ENCODE measurements at places on chromosomes 5 and 9.

DNA sequence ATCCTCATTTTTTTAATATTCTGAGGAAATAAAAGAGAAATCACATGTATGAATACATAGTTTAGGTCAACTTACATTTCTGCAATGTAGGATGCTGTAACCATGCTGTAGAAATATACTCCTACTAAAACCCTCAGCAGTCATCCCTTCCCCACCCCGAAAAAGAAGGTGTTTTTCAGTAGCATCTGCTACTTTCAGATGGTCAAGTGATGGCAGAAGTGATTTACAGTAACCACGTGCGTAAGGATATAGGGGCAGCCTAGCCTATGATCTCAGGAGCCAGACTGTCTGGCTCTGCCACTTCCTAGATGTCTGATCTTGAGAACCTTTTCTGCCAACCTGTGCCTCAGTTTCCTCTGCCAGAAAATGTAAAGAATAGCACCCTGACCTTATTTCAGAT is 26.0 kb upstream of the SYK start:
- no peak for DNase-seq

DNA sequence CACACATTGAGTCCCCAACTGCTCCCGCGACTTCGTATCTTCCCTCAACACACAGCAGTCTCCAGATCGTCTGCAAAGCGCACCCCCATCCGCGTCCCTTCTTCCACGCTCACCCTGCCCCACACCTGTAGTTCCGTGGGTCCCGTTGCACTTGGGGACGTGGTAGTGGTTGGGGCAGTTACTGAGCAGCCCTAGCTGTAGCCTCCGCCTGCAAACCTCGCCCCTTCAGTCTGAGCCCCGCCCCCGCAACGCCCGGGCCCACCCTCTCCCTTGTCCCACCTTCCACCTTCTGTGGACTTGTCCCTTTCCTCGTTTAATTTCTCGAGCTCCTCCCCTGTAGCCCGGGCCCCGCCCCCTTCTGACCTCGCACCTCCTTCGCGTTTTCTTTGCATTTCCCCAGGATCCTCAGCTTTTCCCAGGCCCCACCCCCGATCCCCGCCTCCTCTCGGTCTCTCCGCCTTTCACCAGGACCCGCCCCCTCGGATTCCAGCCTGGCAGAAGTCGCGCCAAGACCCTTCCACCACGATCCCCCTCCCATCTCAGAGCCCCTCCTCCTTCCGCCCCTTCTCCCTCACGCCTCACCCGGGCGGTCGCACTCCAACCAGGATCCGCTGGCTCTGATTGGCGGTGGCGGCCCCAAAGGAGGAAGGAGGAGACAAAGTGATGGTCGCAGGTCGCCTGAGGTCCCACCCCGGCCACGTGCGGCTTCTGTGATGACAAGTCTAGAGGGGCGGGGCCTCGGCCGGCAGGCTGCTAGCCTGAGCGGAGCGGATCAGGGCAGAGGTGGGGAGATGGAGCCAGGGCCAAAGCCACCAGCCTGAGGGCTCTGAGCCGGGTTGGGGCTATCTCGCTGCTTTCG is at the start of gene ATOSB:
Gene ATOSB, minus strand, starts transcription at position 183 of the 859 bp plus-strand sequence. CDS start 7,588 bp downstream, outside the sequence.
- peak; percentile 57 for DNase-seq

GRCh38 chr9:83336706-83337105 is 201.5 kb downstream of the FRMD3 start:
- DNase-seq, result no peak

- no peak for DNase-seq
Measured at GRCh38 chr9:4293293-4293941, 6.5 kb downstream of the GLIS3 start.

DNA sequence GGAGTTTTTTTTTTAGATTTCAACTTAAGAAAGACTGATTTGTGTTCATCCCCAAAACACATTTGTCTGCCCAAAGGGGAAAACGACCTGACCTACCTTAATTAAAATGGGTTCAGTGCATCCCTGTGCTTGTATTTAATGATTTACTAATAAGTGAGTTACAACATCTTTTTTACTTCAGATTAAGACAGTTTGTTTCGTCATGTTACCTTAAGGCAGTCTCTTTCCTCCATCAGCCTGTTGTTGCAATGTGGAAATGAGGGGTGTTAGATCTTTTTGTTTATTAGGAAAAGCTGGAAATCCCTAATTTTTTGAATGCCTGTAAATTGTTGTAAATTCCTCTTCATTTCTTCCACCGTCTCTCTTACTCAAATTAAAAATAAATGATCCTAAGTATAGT is 177.5 kb downstream of the GDNF start:
- no peak for DNase-seq

DNA sequence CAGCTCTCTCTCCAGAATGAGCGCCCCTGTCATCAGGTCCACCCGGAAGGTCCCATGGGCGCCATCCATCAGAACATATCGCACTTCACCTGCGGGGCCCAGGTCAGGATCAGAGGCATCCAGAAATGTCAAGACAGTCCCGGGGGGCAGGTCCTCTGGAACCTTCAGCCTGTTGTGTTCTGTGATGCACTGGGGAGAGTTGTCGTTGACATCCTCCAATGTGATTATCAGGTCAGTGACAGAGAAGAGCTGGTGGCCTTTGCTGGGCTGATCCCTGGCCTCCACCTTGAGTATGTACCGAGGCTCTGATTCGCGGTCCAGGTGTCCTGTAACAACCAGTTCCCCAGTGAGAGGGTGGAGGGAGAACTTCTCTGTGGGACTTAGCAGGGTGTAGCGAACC is 25.2 kb downstream of the FAT2 start:
- no peak for DNase-seq

DNA sequence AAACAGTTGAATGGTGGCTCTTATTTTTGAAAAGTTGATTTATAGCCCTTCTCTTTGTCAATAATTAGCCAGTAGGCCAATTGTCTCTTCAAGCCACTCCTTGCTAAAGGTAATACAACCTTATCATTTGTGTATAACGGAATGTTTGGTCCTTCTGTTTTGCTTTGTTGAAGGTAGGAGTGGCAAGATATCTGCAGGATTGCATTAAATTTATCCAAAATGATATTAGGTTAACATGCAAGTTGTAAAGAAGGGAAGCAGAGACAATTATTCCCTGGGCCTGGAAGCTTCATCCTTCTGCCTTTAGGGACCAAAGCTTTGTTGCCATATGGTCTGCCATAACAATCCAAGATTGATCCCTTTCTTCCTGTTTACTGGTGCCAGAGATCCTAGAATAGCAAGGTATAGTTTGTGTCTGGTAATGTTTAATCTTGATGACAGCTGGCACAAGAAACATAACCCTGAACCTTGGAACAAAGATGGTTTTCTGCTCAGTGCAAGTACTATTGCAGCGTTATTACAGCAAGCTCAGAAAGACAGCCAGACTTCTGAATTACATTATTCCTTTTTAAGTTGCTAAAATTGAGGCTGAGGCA is 15.5 kb upstream of the FSD1L start:
- no peak for DNase-seq

- DNase-seq, result no peak
Measured at GRCh38 chr9:77433675-77434445, 214.3 kb downstream of the GNA14 start.

- no peak for DNase-seq
Measured at GRCh38 chr5:67619235-67619634, 422.6 kb upstream of the CD180 start.

DNA sequence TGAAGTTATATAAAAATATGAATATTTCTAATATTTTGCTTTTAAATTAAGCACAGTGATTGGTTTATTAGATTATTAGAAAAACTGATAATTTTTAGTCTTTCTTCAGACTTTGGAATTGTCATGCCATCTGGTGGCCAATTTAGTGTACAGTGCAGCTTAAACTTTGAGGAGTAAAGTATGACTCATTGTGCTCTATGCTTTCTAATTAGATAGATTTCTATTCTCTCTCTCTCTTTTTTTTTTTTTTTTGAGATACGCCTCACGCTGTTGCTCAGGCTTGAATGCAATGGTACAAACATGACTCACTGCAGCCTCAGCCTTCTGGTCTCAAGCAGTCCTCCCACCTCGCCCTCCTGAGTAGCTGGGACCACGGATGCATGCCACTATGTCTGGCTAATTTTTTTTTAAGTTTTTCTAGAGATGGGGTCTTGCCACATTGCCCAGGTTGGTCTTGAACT is 42.1 kb upstream of the GPR21 start:
- DNase-seq, result no peak

GRCh38 chr9:27572566-27572917 is 739 bp downstream of the C9orf72 start:
- DNase-seq, result no peak

DNA sequence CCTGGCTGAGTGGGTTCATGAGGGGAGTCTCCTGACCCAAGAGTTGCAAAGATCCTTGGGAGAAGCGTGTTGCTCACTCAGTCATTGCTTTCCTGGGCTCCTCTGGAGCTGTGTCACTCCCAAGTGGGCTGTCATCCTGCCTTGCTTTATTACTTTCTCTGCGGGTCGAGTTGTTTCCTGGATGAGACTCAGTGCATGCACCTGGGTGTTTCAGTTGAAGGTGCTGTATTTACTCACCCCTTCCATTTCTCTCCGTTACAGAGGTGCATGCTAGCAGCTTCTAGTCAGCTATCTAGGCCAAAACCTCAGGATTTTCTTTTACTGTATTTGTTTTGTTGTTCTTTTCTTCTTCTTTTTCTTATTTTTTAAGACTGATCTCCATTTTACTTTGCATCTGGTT is 785.5 kb upstream of the EDIL3 start:
- no peak for DNase-seq

DNA sequence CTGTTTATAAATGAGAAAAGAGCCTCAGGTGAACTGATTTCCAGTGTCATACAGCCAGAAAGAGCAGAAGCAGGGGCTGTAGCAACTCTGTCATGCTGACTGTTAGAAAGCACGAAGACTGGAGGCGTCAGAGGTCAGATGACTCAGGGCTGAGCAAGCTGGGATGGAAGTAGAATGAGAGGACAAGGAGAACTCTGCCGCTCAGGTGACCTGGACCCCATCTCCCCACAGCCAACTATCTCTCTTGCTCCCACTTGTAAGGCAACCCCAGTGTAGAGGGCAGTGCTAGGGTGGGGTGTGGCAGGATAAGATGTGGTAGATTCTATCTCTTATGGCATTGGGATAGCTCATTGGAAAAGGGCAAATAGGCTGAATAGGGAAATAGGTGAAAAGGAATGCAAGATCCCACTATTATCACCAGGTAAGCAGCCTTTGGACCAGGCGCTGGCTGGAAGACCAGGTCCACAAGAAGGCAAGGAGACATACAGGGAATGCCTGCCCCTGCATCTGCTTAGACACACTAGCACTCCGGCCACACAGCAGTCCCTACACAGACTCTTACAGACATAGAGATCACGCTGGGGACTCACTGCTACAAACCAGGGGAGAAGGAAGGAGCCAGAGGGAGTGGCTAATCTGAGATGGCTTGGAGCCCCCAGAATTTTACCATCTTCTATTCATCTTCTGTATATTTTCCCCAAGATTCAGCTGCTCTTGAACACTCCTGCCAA is 21.2 kb upstream of the LOX start:
- DNase-seq, result no peak

- DNase-seq, result no peak
Measured at GRCh38 chr5:137179203-137179602, 319.9 kb downstream of the SPOCK1 start.

GRCh38 chr5:158538506-158539074 is 561.1 kb downstream of the EBF1 start:
- no peak for DNase-seq

DNA sequence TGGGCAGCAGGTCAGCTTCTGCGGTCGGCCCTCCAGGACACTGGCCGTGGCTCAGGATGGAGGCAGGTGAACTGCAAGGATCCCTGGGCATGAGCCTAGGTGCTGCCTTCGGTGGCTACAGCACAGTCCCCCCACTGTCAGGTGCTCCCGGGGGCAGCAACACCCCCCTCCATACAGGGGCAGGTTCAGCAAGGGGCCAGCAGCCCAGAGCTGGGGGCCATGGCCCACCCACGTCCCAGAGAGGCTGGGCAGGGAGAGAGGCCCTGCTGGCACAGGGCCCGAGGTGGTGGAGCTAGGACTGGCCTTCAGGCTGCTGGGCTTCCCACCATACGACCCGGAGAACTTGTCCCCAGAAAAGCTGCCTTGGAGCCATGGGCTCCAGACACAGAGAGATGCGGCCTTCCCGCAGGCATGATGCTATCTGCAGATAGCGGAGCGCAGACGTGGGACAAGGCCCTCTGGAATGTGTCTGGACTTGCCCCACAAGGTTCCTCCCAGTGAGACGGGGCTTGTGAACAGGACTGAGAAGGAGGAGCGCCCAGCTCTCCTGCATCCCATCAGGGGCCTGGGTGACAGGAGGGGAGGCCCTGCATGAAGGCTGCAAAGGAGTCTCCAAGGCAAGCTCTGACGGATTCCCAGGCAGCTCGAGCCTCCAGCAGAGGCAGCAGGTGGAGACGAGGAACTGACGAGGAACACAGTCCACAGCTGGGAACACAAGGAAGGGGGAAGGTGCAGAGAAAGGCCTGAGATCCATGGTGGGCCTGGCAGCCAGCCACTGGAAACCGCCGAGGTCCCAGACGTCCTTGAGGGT is 111.1 kb downstream of the VAV2 start:
- DNase-seq, result no peak

GRCh38 chr5:128838623-128839022 is 126.7 kb upstream of the SLC27A6 start:
- no peak for DNase-seq

- DNase-seq, result no peak
Measured at GRCh38 chr9:98727428-98727827, 18.7 kb upstream of the GABBR2 start.

DNA sequence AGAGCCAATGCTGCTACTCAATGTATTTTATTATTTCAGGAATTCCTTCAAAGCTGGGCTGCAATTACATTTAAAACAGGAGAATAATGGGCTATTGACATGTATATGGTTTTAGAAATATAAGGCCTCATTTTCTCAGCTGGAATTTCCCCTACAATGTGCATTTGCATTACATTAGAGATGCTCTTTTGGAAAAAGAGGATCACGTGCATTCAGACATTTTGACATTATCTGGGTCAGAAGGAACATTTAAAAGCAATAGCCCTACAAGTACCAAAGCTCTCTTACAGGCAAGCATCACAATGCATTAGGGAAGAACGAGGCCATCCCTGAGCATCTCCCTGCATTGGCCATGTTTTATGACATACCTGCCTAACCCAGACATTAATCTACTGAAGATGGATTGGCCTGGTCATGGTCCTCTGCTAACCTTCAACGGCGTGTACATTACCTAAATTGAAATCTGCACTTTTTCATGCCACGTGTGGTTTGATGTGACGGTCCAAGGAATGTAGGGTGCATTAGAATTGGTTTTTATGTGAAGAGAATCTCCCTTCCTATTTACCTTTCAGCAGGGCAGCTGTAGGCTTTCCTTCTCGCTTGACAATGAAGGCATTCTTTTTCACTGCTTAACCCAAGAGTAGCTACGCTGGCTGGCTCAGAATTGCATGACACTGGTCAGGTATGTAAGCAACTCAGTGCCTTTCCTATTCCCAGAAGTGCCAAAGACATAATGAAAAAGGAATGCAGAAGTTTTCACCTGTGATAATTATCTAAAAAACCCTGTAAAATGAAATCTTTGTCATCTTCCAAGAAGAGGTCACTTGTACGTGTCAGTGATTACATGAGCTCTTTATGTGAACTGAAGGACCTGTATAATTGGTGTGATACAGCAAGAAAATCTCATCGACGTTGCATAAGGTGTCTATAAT is 212.3 kb upstream of the MPDZ start:
- DNase-seq, result no peak

- DNase-seq, result no peak
Measured at GRCh38 chr5:133778636-133779035, 166.3 kb upstream of the FSTL4 start.

All from cortex of kidney (tissue), 1 donor.